ENCODE measurements at places on chromosomes 1 and 21.

DNA sequence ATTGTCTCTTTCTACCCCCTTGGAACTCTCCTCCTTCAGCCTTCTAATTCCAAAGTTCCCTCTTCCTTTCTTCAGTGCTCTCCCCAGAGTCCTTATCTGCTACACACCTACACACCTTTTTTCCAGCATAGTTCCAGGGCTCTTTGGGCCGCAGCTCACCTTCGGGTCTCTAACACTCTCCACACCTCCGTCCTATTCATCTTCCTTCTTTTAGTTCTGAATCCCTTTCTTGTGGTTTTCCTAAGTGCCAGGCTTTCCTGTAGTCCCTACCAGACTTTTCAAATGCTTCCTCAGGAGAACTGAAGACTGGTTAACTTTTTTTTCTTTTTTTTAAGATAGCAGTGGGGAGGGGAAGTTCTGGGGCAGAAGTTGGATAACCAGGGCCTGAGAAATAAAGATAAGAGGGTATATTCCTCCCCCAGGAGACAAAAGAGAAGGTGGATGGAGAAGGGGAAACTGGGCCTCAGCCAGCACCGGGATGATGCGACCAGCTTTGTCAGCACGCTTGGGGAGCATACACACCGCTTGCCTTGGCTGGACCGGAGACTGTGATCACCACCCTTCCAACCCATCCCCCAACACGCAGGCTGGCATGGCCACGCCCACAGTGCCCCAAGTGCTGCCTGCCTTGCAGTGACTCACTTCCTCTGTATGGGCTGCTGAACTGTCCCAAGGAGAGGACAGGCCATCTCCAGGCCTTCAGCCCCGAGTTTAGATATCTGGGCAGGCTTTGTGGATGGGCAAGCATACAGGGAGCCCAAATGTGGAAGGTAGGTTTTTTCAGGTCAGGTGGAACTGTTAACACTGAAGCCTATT lies 2.5 kb upstream of the CERS2 start:
- DNase-seq: no peak

GRCh38 chr1:156006666-156007376 lies 13.9 kb downstream of the SSR2 start:
- no peak for DNase-seq

DNA sequence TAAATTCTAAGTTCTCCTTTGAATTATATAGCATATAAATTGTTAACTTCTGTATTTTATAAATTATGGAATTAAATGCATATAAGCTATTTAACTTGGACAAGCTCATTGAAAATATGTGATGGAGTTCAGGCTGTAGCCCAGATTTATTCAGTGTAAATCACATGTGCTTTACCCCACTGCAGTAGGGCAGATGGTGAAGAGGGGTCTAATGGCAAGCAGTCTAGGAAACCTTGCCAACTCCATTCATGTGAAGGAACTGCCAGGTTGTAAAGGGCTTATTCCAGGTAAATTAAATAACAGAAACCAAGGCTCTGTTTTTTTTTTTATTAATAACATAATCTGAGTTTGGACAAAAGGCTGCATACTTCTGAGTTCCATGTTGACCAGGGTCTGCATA lies 243.2 kb downstream of the NCAM2 start:
- DNase-seq: no peak

GRCh38 chr1:46020010-46020409 lies 112.4 kb downstream of the PIK3R3 start:
- no peak for DNase-seq

DNA sequence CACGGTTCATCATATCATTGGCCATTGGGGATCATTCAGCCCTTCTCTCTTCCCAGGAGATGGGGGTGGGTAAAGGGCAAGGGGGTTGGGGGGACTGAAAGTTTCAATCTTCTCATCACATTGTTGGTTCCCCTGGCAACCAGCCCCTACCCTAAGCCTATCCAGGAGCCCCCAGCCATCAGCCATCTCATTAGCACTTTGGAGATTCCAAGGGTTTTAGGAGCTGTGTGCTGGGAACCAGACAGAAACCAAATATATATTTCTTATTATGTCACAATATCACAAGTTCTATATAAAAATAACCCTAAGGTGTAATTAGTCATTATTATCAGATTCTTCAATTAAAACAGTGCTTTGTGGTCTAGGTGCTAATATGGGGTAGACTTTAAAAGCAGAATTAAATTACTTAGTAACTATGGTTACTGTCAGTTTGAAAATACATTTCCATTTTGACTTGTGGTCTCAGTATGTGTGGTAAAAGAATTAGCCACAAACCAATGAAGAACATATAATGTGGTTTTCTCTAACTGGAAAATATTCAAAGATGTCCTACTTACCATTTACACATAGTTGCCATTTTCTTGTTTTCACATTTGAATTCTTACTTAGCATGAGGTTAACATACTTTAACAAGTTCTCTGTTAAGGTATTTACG lies 28.1 kb downstream of the IL23R start:
- no peak for DNase-seq

DNA sequence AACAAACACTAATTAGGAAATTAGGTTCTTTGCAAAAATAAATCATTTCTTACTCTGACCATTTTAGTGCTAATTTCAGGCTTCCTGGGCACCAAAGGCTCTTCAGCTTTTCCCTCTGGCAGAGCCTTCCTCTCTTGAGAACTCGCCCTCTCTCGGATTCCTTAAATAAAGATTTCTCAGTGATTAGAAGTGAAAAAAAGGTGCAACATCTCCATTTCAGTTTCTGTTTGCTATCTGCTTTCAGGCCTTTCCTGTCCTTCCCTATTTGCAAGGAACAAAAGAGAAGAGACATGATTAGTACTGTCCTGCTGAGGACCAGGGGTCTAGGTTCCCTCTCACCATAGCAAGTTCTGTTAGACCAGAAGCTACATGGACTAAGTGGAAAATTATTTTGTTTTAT lies 27.8 kb upstream of the CACYBP start:
- DNase-seq: no peak

- no peak for DNase-seq
These were observed 7.0 kb downstream of the IL12RB2 start for GRCh38 chr1:67314696-67315095.

DNA sequence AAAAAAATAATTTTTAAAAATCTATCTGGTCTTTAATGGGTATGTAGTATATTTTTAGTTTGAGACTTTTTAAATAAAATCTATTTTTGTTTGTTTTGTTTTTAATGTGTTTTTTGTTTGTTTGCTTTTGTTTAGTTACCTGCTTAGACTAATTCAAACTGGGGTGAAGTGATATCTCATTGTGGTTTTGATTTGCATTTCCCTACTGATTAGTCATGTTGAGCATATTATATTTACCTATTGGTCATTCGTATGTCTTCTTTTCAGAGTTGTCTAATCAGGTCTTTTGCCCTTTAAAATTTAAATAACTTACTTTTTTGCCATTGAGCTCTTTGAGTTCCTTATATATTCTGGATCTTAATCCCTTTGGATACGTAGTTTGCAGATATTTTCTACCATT lies 20.3 kb downstream of the CD1B start:
- no peak for DNase-seq

- DNase-seq: no peak
These were observed 378.2 kb upstream of the KAZN start for GRCh38 chr1:14220324-14220723.

DNA sequence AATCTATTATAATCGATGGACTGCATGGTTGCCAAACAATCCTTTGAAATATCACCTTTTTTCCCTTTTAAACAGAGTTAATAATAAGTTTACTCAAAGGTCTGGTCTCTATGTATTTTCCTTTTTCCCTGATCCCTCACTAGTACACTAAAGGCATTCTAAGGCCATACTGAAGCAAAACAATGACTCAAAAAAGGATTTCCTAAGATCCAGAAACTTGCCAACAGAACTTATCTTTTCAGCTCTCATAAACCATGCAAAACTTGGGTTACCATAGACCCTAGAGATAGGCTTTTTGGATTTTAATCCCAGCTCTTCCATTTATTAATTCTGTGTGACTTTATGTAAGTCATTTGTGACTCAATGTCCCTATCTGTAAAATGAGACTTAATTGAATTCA lies 77.1 kb downstream of the IFI44 start:
- DNase-seq: no peak
